ENCODE measurements at places on chromosomes 1 and 21.

- no peak for DNase-seq
Measured at GRCh38 chr1:46153732-46154131, 21.2 kb upstream of the TSPAN1 start.

GRCh38 chr21:36349315-36349714 is 29.3 kb downstream of the MORC3 start:
- no peak for DNase-seq

DNA sequence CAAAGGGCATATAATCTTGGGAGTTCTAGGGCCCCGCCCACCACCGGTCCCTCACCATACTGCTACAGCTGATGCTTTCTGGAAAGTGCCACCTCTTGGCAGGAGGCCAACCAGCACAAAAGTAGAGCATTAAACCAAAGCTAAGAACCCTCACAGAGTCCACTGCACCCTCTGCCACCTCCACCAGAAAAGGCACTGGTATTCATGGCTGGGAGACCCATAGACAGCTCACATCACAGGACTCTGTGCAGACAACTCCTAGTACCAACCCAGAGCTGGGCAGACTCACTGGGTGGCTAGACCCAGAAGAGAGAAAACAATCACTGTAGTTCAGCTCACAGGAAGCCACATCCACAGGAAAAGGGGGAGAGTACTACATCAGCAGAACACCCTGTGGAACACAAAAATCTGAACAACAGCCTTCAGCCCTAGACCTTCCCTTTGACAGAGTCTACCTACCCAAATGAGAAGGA is 10.8 kb downstream of the THEM4 start:
- no peak for DNase-seq

GRCh38 chr1:70038025-70038424 is 167.4 kb downstream of the LRRC40 start:
- no peak for DNase-seq

DNA sequence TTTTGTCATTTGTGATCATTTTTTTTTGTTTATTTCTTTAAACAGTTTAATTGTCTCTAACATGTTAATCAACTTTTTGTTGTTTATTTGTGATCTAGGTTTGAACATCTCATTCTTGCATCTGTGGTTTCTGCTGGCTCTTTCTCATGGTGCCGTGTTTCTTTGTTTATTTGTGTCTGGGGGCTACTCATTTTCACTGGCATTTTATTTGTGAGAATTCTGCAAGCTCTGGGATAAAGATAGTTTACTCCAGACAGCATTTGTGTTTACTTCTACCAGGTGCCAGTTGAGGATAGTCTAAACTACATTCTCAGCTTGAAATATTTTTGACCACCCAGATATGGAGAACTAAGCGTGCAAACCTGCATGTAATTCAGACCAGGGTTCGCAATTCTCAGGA is 508.6 kb downstream of the KIF26B start:
- no peak for DNase-seq

- no peak for DNase-seq
Measured at GRCh38 chr1:87203904-87204303, 124.8 kb upstream of the LMO4 start.

DNA sequence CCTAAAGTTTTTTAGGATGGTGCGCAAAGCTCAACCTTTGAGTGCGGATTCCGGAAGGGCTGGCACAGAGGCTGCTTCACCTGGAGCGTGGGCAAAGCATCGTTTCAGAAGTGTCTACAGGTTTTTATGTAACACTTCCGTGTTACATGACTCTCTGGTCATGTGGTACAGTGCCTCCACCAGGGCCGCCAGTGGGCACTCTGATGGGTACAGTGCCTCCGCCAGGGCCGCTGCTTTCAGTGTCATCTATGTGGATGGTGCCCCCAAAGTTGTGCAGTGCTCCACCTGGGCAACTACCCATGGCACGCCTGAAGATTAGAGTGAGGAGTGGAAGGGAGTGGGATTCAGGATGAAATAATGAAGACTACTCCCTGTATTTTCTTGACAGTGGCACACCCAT is 101.4 kb upstream of the C1orf174 start:
- no peak for DNase-seq

DNA sequence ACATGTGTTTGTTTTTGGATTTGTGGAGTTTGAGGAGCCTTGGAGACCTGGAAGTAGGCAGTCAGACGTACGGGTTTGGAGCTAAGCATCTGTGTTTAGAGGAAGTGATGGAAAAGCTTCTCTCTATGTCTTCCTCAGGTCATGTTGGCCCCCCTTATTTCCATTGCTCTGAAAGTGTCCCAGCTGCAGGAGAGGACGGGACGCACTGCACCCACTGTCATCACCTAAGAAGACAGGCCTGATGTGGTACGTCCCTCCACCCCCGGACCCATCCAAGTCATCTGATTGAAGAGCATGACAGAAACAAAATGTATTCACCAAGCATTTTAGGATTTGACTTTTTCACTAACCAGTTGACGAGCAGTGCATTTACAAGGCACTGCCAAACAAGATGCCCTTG is 66.2 kb downstream of the PGM1 start:
- DNase-seq: no peak

DNA sequence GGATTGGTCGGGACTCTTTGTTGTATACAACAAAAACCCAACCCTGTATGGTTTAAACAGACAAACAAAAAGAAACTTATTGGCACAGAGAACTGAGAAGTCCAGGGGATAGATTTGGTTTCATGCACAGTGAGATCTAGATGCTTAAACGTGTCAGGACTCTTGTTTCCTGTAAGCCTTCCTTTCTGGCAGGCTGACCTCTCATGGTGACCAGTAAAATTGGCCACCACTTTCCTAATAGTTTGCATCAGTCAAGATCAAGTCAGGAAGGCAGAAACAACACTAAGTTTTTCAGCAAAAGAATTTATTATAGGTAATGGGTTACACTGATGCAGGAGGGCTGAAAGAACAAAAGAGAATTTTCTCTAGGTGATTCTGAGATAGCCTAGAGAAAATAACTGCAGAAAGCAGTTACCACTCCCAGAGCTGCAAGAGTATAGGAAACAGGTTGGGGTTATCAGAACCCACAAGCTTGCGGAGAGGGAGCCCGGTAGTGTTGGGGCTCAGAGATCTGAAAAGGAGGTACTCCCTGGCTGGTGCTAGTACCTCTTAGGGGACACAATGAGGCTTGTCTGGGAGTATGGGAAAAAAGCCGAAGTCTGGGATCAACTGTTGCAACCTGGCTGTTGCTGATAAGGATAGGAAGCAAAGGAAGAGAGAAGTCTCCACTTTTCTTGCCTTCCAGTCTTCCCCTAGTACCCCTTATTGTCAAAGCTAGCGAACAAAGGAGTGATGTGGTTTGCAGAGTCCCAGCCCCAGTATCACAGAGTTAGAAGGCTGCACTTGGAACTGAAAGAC is 21.4 kb downstream of the CITED4 start:
- DNase-seq: no peak

DNA sequence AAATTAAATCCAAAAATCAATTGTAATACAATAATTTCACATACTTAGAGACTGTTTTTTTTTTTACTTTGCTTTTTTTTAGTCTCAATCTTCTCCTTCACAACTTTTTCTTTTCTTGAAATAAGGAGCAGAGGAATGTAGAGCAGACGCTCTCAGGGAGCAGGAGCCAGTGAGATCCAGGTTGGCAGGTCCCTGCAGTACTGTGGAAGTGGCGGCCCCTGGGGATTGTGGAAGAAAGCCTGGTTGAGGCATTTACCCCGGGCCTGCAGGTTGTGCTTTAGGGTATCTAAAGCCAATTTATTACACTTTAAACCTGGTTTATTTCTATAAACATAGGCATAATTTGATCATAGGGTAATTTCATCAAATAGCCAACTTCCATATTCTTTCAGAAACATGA is 748 bp upstream of the OR2AJ1 start:
- no peak for DNase-seq

GRCh38 chr1:158208586-158209116 is 28.0 kb downstream of the CD1D start:
- DNase-seq: no peak

GRCh38 chr1:114150016-114150415 is 3.7 kb downstream of the SYT6 start:
- no peak for DNase-seq

DNA sequence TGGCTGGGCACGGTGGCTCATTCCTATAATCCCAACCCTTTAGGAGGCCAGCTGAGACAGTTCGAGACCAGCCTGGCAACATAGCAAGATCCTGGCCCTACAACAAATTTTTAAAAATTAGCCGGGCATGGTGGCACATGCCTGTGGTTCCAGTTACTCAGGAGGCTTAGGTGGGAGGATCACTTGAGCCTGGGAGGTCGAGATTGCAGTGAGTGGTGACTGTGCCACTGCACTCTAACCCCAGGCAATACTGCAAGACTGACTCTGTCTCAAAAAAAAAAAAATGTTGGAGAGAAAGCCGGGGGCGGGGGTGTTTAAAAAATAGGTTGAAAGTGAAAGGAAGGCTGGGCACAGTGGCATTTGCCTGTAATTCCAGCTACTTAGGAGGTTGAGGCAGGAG is 16.5 kb downstream of the CLDN19 start:
- no peak for DNase-seq

GRCh38 chr1:45557422-45557944 is 6.9 kb downstream of the AKR1A1 start:
- DNase-seq: no peak

Measured in uterus (tissue), 4 donors.